ENCODE measurements at places on chromosomes 16 and 17. TPM values are rescaled to one million over a fixed set of nuclear protein-coding genes. Genes with fewer than 3 reads are reported as not detected.

PTX4 gene
- 1.7 TPM for total RNA-seq

NPB gene
- 27.3 TPM for total RNA-seq

WNT3 gene
- total RNA-seq = 9.8 TPM

GRCh38 chr16:64823481-64824075, 298.3 kb downstream of the CDH11 start:
- no peaks in the 10 kb centered on the region for H3K27me3 ChIP-seq
- no peaks in the 10 kb centered on the region for H3K36me3 ChIP-seq
- no peak overlapping the region for H3K27ac ChIP-seq
- no peak for DNase-seq

DNA sequence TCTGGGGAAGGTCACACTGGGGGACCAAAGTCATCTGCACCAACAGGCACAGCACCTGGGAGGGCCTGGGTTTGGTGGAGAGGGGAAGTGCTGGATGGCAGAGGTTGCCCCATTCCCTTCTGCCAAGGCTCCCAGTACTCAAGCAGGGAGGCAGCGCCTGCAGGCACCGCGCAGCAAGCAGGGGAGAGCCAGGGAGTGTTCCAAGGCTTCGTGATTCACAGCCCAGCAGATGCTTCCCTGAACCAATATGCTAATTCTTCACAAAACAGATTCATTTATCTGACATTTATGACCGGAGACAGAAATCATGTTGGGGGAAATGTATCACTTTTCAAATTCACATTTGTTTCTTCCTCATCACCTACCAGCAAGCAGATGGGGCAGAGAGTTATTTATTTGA, 13.4 kb upstream of the CDH5 start:
- no peak overlapping the region for H3K27ac ChIP-seq
- no peaks in the 10 kb centered on the region for H3K36me3 ChIP-seq
- DNase-seq = no peak
- no peak overlapping the region for H3K4me3 ChIP-seq
- no peaks in the 10 kb centered on the region for H3K27me3 ChIP-seq

DNA sequence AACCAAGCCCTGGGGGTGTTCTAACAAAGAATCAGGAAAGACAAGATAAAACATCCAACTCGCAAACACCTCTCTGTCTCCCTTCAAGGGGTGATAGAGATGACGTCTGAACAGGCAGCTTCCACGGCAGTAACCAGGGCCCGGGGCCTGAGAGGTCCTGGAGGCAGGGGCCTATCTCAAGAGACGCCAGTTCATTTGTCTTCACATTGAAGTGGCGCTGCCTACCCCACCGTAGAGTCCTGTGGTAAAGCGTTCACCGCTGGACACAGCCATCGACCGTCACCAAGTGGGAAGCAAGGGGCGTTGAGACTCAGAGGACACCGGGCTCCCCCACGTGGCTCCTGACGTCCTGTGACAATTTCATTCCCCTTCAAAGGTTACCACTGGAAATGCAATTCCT, 21.4 kb downstream of the UTS2R start:
- H3K27me3 ChIP-seq = no peaks in the 10 kb centered on the region
- no peak overlapping the region for H3K27ac ChIP-seq
- DNase-seq = no peak
- no peaks in the 10 kb centered on the region for H3K36me3 ChIP-seq
- H3K4me1 ChIP-seq = no peaks in the 10 kb centered on the region

DNA sequence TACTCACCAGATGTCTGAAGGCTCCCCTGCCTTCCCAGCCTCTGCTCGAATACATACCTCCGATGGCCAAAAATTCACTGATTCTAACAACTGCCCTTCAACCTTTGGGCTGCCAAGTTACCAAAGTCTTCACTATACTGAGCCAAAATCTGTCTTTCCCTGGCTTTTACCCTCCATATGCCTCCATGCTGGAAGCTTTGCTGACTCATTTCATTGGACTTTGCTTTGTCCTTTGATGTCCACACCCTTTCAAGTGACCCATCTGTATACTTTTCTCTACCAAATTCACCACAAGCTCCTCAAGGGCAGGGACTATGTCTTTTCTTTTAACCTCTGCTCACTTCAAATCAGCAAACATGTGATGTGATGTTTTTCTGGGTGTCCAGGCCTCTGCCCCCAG, 21.0 kb upstream of the MTMR4 start:
- H3K27me3 ChIP-seq = no peaks in the 10 kb centered on the region
- H3K27ac ChIP-seq = no peak overlapping the region
- H3K4me1 ChIP-seq = no peaks in the 10 kb centered on the region

- no peak overlapping the region for H3K27ac ChIP-seq
- H3K27me3 ChIP-seq = no peaks in the 10 kb centered on the region
- H3K36me3 ChIP-seq = no peaks in the 10 kb centered on the region
- no peak for DNase-seq
Measured at GRCh38 chr17:70624211-70624610, 454.9 kb downstream of the KCNJ2 start.

DNA sequence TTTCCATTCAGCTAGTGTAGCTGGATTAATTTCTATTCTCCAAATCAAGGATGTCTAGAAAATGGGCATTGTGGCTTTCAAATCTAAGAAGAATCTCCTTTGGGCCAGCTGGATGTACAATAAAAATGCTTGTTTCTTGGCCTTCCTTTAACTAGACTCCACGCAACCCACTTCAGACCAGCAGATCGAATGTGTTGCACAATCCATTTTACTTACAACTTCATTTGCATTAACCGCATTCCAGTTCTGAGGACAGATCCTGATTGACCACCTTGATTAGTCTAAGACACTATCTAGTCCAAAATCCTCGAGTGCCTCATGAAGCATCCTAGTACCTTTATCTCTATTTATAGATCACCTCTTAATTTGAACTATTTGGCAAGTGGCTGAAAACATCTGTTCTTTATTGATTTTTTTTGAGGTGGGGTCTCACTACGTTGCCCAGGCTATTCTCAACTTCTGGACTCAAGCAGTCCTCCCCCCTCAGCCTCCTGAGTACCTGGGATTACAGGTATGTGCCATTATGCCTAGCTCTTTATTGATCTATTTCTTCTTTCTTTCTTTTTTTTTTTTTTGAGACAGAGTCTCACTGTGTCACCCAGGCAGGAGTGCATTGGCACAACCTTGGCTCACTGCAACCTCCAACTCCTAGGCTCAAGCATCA, 20.3 kb upstream of the HAS3 start:
- no peak overlapping the region for H3K27ac ChIP-seq
- H3K36me3 ChIP-seq = no peaks in the 10 kb centered on the region
- DNase-seq = no peak
- no peak overlapping the region for H3K4me3 ChIP-seq
- no peaks in the 10 kb centered on the region for H3K4me1 ChIP-seq

- H3K4me3 ChIP-seq = no peak overlapping the region
- peaks cover 5% of the 10 kb centered on the region for H3K4me1 ChIP-seq
- no peaks in the 10 kb centered on the region for H3K36me3 ChIP-seq
- no peaks in the 10 kb centered on the region for H3K27me3 ChIP-seq
- H3K27ac ChIP-seq = no peak overlapping the region
- DNase-seq = no peak
Measured at GRCh38 chr16:56195151-56195550, 3.9 kb downstream of the GNAO1 start.

DNA sequence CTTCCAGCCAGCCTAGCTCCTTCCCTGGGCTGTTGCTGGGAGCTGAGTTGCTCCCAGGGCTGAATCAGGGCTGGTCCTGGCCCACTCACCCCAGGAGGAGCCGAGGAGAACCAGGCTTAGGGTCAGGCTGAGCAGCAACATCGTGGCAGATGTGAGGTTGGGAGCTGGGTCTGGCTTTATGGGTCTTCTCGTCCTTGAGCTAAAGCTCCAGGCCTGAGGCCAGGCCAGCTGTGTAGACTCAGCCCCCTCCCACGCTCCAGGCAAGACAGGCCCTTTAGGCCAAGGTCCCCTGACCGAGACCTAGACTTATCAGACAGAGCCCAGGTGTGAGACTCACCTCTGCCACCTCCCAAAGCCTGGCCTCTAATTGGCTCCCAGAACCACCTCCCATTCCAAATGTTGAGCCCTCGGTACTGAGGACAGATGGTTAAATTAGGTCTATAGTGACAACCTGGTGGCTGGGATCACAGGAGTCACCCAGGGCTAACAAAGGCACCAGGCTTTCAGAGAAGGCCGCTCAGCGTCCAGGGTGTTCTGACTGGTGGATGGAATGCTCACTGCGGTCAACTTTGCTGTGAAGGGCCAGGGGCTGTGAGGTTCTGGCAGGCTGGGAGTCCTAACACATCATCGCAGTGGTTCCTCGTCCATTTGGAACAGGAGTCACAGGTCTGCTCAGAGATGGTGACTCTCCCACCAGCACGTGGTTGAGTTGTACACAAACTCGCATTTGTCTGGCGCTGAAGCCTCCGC, at the start of gene CTRL:
TSS of gene CTRL (minus strand) at position 151 of the 750 bp plus-strand sequence. CDS start at position 141, 10 bp downstream.
- DNase-seq = no peak
- H3K4me3 ChIP-seq = no peak within 1 kb of the TSS
- H3K36me3 ChIP-seq = no peaks in the 10 kb centered on the region
- no peak within 1 kb of the TSS for H3K27ac ChIP-seq

GRCh38 chr17:65559804-65560627, 1.4 kb downstream of the AXIN2 start:
- H3K4me3 ChIP-seq = peak overlapping the region; percentile 84
- H3K27me3 ChIP-seq = no peaks in the 10 kb centered on the region
- H3K27ac ChIP-seq = peak overlapping the region; percentile 80
- peak; percentile 29 for DNase-seq

Measured in testis (tissue), 5 donors.